Glomerular endothelial cell (primary cell): ENCODE measurements at places on chromosomes 6 and 20. TPM values are rescaled to one million over a fixed set of nuclear protein-coding genes. Genes with fewer than 3 reads are reported as not detected.

GRCh38 chr20:63442100-63442493 is 30.4 kb downstream of the KCNQ2 start:
- DNase-seq, result no peak

- DNase-seq, result no peak
Measured at GRCh38 chr20:1776681-1777475, 118.3 kb upstream of the SIRPA start.

DNA sequence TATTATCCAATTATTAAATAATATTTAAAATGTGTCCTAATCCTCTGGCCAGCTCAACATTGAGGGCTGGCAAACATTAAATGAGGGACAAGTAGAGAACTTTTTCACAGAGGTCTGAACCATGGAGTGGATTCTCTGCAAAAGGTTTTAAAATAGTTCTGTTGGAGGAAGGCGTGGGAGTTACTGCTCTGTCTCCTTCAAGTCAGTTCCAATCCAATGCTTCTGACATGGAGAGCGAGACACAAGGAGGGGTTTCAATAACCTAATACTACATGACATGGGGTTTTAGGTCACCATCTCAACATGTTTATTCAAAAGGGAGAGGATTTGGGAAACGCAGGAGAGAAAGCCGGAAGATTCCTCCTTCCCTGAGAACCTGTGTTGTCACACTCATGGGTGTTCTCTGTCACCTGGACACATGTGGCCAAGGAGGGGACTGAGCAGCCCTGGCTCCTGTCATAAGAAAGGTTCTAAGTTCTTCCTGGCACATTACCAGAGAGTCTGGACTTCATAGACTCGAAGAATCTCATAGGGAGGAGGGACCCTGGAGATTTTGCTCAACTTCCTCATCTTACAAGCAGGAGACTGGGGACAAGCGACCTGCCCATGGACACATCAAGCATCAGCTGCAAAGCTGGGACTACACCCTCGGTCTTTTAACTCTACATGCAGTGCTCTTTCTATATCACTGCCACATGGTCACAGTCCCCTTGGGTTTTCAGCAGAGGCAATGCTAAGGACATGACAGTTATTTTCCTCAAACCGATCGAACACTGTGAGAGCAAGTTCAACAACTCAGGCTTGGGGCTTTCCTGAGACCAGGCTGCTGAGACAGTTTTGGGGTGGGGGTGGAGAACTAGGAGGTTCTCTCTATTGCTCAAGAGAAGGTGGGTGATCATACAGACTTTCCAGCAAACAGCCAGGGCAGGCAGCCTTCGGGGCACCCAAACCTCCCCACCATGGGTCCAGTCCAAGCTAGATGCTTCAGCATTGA is 38.6 kb downstream of the PRDM1 start:
- DNase-seq, result no peak

GRCh38 chr6:149060300-149060984 is 257.1 kb upstream of the TAB2 start:
- no peak for DNase-seq

GRCh38 chr6:48615041-48615440 is 504.0 kb upstream of the PTCHD4 start:
- DNase-seq, result no peak

DNA sequence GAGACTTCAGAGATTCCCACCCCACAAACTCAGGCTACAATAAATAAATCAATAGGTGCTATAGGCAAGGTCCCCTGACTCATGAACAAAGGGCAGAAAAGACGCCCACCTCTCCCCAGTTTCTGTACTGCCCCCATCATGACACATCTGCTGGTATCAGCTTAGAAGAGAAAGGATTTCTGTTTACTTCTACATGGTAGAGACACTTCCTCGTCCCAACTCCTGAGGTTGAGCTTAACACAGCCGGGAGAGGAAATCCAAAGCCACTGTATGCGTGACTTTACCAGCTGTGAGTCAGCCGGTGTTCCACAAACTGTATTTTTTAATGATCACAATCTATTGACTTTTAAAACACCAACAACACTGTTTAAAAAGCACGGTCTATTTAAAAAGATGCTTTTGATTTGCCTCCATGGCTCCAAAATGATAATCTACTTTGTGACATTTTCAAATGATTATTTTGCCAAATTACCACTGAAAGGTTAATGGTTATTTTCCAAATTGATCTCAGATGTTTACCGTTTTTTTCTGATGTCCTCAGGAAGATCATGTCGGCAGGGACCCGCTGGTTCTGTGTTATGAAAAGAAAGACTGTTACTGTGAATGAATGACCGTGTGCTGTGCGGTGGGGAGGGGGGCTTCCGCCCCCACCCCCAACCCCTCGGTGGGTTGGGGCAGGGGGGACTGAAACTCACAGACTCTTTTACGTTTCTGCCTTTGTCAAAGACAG is 72.5 kb downstream of the ATP9A start:
- DNase-seq, result peak; percentile 70

GRCh38 chr6:39997101-39997635 is 62.9 kb upstream of the MOCS1 start:
- no peak for DNase-seq

- no peak for DNase-seq
Measured at GRCh38 chr6:3759646-3760232, 8.2 kb upstream of the PXDC1 start.

DNA sequence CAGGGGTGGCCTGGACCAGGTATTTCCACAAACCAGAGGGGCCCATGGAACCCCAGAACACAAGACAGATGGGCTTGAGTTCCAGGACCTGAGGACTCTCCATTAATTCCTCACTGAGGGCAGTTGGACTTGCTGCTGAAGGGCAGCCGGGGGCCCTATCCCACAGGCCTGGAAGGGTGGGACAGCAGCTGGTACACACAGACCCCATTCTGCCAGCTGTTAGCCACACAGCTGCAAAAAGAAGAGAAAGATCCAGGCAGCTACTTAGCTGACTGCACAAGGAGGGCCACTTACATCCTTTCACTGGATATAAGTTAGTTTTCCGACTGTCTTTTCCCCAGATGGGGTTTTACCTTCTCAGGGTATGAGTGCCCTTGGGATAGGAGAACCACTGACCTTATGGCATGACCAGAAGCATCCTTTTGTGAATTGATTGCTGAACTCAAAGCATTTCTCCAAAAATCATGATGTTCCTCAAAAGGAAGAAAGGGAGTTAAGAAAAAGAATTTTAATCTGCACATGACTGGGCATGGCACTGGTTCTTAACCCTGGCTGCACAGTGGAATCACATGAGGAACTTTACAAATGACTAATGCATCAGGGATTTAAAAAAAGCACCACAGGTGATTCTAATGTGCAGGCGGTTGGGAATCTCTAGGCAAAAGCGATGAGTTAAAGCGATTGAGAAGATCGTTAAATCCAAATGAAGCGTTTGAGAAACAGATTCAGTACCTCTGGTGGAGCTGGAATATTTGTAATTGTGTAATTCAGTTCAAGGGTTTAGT is 199.4 kb downstream of the TFAP2A start:
- DNase-seq, result no peak

GRCh38 chr6:7145885-7146828 is 38.4 kb downstream of the RREB1 start:
- DNase-seq, result no peak

GRCh38 chr20:32670773-32671455 is 2.8 kb downstream of the C20orf203 start:
- DNase-seq, result no peak

DNA sequence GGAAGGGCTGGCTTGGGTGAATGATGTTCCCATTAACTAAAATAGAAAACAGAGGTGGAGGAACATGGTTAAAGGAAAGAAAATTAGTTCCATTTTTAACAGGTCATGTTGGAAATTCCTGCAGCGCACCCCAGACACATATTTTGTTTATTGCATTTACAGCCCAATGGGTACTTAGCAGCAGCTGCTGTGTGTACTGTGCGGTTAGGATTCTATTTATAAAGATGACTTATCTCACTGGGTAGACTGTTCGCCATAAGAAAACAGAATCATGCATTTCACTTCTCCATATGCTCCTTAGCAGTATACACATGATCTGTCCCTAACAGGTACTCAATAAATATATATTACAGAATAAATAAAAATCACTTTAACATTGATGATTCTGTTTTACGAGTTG is 135.8 kb downstream of the SLC35F1 start:
- DNase-seq, result no peak

GRCh38 chr6:145733810-145734209 is 1.5 kb downstream of the EPM2A start:
- no peak for DNase-seq

DNA sequence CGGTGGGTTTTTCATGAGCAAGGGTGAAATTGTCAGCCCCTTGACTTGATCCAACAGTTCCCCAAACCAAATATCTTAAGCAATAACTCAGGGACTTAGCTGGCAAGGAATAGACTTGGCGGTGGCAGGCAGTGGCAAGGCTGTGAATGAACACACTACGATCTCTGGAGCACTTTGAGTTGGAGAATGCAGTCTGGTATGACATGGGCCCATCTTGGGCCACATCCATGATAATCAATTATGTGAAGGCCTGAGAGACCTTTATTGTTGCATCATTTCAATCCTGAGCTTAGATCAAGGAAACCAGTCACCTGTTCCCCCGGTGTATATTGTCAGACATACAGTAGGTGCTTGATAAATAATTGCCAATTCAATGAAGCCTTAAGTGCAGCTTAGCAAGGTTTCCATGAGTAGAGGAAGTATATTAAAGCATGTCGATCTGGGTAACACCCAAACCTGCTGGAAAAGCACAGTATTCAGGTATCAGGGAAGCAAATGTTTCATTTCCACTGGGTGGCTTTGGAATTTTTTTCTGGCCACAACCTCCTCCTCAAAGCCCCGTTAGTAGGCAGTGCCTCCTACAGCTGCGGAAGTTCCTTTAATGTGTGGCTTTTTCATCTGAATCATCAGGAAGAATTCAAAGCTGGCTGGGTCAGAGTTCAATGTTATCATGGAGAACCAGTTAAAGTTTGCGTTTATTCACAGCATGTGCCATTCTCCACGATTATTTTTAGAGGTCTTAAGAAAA is 10.2 kb downstream of the CASS4 start:
- no peak for DNase-seq

GRCh38 chr6:35786810-35787209 is 6.0 kb downstream of the CLPSL1 start:
- no peak for DNase-seq

DNA sequence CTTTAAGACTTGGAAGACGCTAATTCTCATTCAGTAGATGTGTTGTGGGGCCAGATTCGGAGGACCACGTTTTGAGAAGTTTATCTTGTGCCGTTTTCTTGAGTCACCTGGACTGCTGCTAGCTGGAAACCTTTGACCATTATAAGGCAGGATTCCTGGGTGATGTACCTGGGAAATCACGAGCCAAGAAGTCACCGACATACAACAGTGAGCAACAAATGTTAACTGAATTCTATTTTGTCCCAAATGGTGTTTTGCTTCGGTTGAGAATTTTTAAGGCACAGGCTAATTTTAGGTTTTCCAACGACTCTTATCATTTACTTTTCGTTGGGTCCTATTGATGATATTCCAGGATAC is 93.4 kb upstream of the BTN3A2 start:
- DNase-seq, result no peak

The PDYN gene
- total RNA-seq, result not detected in 2 replicates

The CD2AP gene
- 31.0 and 45.9 TPM in 2 replicates for total RNA-seq

The HLA-DQA2 gene
- not detected in 2 replicates for total RNA-seq

The TNXB gene
- 1.5 and 1.7 TPM in 2 replicates for total RNA-seq

The C2 gene
- not detected in 2 replicates for total RNA-seq

The ANKEF1 gene
- total RNA-seq, result 1.8 and 2.0 TPM in 2 replicates

The PTPRK gene
- 53.3 and 72.5 TPM in 2 replicates for total RNA-seq

The LY6G6D gene
- not detected in 2 replicates for total RNA-seq

The UBD gene
- 9.2 and 52.4 TPM in 2 replicates for total RNA-seq
